ENCODE measurements at places on chromosomes 5 and 9. TPM values are rescaled to one million over a fixed set of nuclear protein-coding genes. Genes with fewer than 3 reads are reported as not detected.

DNA sequence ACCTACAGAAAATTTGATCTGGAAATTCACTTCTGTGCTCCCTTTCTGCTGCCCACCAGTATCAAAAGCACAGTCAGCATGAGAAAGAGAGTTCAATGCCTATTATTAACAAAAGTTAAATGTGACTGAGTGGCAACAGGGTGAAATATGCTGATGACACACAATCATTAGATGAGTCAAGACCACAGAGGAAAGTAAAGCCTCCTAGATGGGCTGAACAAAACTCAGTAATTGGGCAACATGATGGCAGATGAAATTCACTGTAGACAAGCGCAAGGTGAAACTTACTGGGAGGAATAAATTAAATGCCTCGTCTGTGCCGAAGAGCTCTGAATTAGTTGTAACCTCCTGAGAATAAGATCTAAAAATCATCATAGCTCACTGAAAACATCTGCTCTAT, 752.8 kb downstream of the IRX1 start:
- DNase-seq = no peak

- DNase-seq = no peak
Observed at GRCh38 chr5:145856285-145856818, 16.5 kb downstream of the GRXCR2 start.

DNA sequence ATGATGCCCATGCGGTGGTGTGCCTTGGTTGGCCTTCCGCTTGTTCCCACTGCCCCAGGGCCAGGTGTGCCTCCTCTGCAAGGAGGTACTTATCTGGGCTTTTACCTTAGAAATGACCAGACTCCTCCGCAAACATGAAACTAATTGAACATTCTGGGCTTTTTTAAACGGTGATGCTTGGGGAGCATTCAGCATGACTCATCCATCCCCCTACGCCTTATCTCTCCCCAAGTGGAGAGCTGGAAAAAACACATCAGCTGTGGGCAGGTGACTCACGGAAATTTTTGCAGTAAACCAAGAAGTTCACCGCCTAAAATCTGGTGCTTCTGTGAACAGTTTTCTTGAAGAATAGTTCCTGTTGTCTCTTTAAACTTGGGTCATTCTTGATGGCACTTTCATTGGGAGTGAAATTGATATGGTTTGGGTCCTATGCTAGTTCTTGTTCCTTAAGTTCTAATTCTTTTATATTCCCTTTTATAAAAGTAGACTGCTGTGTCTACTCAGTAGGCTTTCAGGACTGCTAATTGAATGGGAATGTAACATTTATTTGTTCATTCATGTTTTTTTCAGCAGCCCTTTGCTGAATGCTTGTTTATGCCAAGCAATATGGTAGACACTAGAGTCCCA, 39.6 kb downstream of the SFXN1 start:
- DNase-seq = no peak

GRCh38 chr9:69036799-69037198, 1.2 kb downstream of the FXN start:
- no peak for DNase-seq

DNA sequence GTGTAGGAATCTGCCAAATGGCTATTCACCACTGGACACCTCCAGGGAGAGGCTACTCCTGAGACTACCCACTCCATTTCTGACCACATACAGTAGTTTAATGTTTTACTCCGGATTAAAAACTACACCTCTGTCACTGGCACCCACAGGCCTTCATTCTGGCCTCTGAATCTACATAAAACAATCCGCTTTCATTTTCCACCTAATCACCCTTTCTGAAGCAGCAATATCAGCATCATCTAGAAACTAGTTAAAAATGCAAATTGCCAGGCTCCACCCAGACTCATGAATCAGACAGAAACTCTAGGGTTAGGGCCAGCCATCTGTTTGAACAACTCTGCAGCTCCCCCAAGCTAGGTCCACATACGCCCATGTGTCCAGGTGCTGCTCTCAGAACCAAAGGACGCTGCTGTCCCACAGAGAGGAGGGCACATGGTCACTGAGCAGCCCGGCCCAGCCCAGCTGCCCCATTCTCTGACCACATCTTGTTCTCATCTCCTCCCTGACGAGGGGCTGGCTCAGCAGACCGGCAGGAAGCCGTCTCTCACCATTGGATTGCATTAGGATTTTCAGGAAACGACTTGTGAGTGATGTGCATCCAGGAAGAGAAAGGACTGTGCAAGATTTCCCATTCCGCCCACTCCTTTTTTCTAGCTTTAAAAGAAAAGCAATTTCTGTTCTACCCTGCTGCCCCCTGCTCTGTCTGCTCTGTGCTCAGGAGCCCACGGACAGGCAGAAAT, 34.7 kb downstream of the ADAM19 start:
- no peak for DNase-seq

DNA sequence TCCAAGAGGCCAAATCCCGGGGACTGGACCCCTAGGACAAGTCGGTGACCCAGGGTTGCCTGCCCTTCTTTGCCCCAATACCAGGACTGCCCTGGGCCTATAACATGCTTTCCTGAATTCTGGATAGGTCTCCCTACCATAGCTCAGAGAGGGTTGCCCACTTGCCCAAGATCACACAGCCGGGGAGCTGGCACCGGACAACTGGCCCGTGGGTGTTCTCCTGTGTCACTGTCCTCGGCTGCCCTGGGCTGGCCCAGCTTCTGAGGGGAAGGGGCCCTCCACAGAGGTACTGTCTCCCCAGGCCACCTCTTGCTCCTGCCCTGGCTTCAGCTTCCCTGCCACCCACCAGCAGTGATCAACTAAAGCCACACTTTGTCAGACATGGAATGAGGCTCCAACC, 28.8 kb upstream of the TTLL11 start:
- DNase-seq = no peak

- peak; percentile 48 for DNase-seq
Observed at GRCh38 chr5:108760512-108760911, 12.8 kb downstream of the FER start.

DNA sequence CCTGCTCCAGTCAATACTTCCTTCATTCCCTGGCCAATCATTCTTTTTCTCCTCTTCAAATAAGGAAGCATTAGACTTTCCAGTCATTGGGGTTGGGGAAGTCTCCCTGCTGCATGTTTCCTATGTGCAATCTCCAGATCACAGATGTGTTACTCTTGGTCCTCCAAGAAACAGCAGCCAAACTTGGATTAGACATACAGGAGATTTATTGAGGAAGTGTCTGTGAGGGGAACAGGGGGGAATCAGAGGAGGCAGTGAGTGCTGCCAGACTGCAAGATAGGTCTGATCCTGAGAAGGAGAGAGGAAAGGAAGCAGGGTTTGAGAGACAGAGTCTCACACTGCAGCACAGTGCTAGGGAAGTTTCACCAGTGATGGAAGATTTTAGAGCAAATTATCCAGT, 40.6 kb upstream of the SLIT3 start:
- DNase-seq = no peak

DNA sequence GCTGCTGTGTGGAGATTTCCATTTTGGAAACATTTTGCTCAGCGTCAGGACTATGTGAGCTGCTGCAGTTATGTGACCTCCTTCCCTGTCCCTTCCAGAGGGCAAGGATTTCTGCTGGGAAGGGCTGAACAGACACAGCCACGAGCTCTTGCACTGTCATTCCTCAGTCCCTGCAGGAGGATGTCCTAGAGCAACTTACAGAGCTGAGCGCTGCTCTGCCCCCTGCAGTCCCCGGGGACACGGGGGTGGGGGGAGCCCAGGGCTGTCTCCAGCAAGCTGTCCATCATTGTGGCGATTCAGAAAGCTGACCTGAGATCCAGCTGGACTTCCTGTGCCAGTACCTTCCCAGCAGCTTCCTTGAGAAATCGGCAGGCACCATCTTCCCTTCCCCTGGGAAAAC, 28.0 kb upstream of the MAP1B start:
- DNase-seq = no peak

DNA sequence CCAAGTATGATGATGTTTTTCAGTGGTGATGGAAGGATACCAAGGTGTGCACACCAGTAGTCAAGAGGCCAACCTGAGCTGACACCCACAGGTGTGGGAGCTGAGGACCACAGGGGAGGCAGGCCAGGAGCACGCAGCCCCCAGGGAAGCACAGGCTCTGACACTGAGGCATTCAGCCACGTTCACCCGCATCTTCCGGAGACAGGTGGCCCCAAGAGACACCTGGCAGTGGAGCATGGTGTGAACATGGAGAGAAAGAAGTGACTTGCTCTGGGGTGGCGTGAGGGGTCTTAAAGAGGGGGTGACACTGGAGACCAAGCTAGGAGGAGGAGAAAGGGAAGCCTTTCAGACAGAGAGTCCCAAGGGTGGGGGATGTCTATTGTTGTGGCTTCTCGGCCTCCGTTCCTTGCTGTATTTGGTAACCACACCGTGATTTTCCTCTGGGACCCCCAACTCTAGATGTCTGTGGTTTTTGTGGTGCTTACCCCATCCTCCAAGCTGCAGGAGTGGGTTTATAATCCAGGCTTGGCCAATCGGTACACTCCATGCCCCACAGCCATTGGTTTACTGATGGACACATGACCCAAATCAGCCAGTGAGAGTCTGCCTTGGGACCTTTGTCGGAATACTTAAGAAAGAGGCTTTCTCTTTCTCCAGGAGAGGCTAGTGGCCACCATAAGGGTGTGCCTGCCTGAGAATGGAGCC, 84.6 kb downstream of the HRH2 start:
- DNase-seq = no peak

DNA sequence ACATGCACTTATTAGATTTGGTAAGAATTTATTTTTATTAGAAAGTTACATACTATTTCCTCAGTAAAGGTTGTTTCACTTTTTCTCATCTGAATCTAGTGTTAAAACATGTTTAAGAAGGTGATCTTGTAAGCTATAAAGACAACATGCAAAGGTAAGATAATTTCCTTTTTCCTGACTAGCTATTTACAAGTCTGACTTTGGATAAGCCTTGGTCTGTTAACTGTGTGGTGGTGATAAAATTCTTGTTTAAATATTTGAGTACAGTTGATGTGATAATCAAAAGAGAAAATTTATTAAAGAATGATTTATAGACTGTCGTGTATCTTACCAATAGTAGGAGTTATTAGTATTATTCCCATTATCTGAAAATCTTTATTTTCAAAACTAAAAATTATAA, 36.9 kb upstream of the GPR21 start:
- DNase-seq = no peak

GRCh38 chr5:168260353-168261226, 30.9 kb upstream of the WWC1 start:
- DNase-seq = no peak

DNA sequence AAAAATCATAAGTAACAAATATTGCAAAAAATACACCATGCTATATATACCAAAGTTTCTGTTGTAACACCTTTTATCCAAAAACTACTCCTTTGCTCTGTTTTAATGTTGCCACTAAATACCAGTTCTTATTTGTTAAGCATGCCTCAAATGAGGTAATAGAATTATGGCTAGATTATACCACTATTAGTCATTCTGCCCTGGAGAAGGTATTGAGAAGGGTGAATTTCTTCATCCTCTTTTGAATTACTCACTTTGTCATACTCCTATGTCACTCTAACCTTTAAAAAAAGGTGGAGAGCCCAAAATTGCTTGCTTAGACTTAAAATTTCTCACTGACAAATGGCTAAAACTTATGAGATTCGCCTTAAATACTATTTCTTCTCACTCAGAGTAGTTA, 750.9 kb downstream of the MAT2B start:
- DNase-seq = no peak

- DNase-seq = no peak
Observed at GRCh38 chr5:132788990-132789886, 12.2 kb upstream of the SEPTIN8 start.

DNA sequence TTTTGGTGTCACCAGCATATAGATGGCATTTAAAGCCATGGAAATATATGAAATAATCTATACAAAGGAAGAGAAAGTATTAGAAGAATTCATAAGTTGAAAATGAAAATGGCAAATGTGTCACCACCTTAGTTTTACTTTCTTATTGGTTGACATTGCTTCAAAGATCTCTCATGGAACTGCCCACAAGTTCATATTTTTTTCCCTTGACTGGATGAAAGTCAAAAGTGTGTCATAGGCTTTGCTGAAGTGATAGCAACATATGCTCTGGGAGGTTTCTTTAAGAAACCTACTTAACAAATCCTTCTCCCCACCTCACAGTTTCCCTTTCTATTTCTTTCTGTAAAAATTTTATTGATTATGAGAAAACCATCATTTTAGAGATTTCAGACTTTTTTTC, 127.2 kb downstream of the VPS13A start:
- DNase-seq = no peak

GRCh38 chr9:121353241-121354061, 16.6 kb downstream of the STOM start:
- DNase-seq = peak; percentile 88

DNA sequence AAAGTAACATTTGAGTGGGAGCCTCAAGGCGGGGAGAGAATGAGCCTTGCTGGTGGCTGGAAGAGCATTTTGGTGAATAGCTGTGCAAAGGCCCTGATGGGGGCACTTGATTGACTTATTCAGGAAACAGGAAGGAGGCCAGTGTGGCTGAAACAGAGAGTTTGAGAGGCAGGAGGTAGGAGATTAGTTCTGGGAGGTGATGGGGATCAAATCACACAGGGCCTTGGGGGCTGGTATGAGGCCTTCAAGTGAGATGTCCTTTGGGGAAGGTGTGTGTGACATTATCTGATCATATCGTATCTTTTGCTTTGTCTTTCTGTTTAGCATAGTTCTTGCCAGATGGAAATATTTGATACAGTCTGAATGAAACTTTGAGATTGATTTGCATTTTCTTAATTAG, 172.3 kb downstream of the TENT4A start:
- no peak for DNase-seq

- no peak for DNase-seq
Observed at GRCh38 chr9:96604004-96604319, 15.7 kb downstream of the CDC14B start.

- no peak for DNase-seq
Observed at GRCh38 chr5:38776149-38776896, 69.5 kb upstream of the OSMR start.

GRCh38 chr5:16776611-16777251, 159.4 kb downstream of the MYO10 start:
- DNase-seq = no peak

GRCh38 chr9:72065076-72065475, 4.7 kb upstream of the C9orf57 start:
- DNase-seq = no peak

DNA sequence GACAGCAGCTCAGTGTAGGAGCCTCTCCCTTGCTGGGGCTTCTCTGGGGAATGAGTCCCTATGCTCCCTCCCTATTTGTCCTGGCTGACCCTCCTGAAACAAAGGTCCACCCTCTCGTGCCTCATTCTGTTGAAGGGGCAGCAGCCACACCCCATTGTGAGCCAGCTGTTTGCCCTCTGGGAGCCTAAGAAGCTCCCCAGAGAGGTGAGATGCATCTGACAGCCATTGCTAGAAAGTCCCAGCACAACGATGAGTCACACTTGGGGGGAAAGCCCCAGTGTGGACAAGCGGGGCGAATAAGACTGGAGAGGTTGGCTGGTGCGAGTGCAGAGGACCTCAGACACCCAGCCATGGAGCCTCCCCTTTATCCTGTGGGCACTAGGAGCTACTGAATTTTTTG, 101.4 kb downstream of the PPARGC1B start:
- DNase-seq = no peak

CDK5RAP2 gene
- 95.7 TPM for total RNA-seq

FAM169A gene
- total RNA-seq = 32.6 TPM

ERCC8 gene
- total RNA-seq = 9.1 TPM

CCDC152 gene
- total RNA-seq = 4.0 TPM

ALDOB gene
- total RNA-seq = not detected

IFNE gene
- not detected for total RNA-seq

PLAC8L1 gene
- not detected for total RNA-seq

CCDC180 gene
- total RNA-seq = 11.9 TPM

MACROH2A1 gene
- 139 TPM for total RNA-seq

SPATA31A3 gene
- not detected for total RNA-seq

RGS7BP gene
- total RNA-seq = not detected

ARL14EPL gene
- total RNA-seq = not detected

LTC4S gene
- 3.5 TPM for total RNA-seq

AIF1L gene
- total RNA-seq = not detected

SLC31A1 gene
- total RNA-seq = 11.8 TPM

Data from natural killer cell (primary cell).